Stimulated activated CD8-positive, alpha-beta memory T cell treated with anti-CD3 and anti-CD28 coated beads, Interleukin-15, amount 100 ng/mL, for 24 hours (primary cell): ENCODE measurements at places on chromosomes 4 and X.

- DNase-seq = no peak
Observed at GRCh38 chrX:116618546-116618945, 155.8 kb upstream of the CT83 start.

DNA sequence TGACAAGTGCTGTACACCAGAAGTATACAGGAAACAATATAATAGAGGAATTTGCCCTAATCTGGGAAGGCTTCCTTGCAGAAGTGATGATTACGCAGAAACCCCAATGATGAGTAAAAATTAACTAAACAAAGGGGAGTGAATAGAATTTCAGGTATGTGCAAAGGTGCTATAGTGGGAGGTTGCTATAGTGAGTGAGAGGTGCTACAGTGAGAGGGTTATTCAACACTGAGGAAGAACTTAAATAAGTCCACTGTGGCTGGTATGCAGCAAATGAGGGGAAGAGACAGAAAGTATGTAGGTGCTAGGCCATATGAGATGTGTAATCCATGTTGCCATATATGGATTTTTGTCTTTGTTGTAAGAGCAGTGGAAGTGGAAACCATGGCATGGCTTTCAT, 69.5 kb downstream of the TRIM2 start:
- no peak for DNase-seq

GRCh38 chr4:47432749-47433148, 30.8 kb downstream of the COMMD8 start:
- DNase-seq = no peak

DNA sequence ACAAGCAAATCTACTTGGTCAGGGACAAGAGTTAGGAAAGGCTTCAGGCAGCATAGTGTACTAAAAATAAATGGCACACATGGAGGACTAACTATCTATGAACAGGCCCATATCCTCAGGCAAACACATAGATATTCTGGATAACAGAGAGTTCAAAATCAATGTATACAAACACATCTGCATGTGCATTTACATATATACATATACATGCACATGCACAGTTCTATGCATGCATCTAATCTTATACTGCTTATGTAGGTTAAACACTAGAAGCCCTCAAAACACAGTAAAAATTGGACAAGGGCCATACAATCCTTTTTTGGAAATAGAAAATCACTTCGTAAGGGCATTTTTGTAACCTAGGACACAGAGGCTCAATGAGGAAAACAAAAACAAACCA, 458.0 kb upstream of the CXorf51B start:
- DNase-seq = no peak

DNA sequence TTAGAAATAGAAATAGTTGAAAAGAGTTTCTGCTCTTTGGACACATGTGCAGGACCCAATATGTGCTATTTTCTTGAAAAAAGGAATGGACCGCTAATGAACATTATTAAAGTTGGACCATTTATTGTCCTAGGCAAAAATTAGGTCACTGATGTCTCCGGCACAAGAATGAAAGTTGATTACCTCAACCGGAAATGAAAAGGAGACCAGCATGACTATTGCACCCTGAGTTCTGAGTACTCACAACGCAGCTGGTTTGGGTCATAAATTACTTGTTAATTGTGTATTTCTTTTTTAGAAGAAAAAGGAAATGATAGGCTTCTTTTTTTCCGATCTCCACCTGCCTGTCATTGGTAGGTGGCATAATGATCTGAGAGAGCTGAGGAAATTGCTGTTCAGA, 232.7 kb downstream of the ARHGAP24 start:
- no peak for DNase-seq

GRCh38 chrX:39430551-39430950, 629.3 kb downstream of the MID1IP1 start:
- no peak for DNase-seq

DNA sequence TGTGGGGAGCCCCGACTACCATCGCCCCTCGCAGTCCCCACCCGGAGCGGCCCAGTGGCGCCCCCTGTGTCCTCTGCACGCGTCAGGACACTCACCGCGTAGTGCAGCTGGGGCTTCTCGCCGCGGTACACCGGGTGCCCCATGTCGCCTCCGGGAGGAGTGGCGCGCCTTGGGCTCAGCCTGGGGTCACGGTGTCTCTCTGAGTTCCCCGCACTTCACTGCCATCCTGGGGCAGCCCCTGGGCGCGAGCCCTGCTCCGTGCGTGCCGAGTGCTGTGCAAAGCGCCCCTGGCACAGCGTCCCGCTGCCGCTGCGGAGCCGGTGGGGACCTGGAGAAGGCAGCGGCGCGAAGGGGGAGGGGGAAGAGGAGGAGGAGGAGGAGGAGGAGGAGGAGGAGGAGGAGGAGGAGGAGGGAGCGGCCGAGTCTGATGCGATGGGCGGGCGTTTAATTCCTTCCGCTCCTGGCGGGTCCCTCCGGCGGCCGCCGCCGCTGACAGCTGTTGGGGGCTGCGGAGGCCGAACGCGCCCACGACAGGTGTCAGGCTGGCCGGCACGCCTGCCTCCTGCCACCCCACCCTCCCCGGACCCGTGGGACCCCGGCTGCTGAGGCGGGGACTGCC, 134.3 kb downstream of the AMELX start:
- DNase-seq = no peak

- DNase-seq = no peak
Observed at GRCh38 chrX:106740193-106740780, 13.8 kb downstream of the RNF128 start.

GRCh38 chr4:24794916-24795665, at the start of gene SOD3:
Gene SOD3 (plus strand): TSS chr4:24795573. CDS start chr4:24799522, 3,949 bp downstream.
- DNase-seq = no peak

DNA sequence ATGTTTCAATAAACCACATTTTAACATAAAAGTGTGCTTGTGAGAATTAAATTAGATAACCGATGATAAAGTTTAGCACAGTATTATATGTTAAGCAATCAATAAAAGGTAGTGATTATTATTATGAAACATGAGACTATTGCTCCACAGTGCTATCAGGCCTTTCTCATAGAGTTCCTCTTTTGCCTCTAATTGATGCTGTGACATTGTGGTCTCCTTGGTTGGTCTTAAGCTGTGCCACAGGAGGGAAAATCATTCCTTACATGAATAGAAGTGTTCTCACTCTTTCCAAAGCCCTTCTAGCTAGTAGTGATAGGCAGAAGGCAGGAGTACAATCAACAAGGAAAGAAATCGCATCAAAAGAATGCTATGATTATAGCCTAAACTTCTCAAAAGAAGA, 9.2 kb upstream of the PDHA2 start:
- no peak for DNase-seq

- DNase-seq = no peak
Observed at GRCh38 chrX:154720067-154720466, 30.8 kb downstream of the GAB3 start.

DNA sequence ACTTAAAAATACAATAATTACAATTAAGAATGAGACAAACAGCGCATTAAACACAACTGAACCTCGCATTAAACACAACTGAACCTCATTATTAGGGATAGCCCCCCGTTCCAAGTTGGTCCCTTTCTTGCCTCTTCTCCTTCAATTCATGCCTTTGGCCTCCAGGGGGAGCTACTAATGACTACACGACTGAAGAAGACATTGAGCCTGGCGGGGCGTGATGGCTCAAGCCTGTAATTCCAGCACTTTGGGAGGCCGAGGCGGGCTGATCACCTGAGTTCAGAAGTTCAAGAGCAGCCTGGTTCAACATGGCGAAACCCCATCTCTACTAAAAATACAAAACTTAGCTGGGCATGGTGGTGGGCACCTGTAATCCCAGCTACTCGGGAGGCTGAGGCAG, 56.4 kb upstream of the NWD2 start:
- no peak for DNase-seq

DNA sequence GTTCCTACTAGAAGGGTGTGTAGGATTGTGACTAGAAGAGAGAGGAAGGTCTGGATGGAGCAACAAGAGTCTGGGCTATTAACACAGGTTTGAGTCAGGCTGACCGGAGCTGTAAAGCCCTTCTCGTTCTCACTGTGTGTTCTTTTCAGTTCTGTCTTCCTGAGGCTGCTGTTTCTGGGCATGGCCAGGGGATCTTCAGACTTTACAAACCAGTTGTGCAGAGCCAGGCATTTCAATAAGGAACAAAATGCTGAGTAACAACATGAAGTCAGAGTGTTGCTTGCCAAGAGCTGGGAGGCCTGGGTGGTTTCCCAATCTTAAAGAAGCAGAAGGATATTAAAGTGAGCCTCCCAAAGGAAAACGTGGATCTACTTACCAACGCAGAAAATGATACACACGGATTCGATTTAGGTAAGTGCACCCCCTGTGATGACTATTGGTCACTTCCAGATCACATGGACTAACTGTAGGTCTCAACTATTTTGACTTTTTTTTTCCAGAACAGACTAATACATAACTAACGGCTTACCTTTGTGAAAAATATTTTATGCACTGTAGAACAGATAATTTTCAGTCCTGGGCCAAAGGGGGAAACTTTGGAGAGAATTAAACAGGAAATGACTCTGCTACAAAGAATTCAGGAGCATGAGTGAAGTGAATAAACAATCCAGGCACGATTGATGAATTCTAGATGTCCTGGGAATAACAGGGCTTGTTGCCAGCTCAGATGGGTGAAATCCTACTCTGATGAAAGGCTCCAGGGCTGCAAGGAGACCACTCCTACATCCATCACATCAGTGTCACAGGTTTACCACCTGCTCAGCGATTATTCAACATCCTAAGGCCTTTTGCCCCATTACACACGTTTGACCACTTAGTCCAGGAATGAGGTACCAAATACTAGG, 94.5 kb downstream of the ANXA3 start:
- no peak for DNase-seq

GRCh38 chrX:30865015-30865414, 24.0 kb downstream of the TAB3 start:
- DNase-seq = no peak
